Stimulated activated naive CD8-positive, alpha-beta T cell treated with anti-CD3 and anti-CD28 coated beads, Interleukin-15, amount 100 ng/mL, for 72 hours (primary cell): ENCODE measurements at places on chromosomes 4 and X.

DNA sequence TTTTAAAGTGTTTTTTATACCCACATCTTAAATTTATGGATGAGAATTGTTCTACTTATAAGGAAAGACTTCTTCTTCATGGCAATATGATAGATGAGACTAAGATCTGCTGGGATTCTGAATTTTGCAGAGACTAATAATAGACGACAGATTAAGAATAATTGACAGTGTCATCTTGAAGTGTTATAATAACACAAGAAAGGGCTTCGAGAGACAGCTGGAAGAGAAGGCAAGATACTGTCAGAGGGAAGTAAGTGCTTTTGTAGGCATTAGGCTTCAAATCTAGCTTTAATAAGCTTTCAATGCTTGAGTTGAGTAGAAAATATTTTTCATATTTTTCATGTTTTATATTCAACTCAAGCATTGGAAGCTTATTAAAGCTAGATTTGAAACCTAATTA lies 797.6 kb upstream of the PABPC4L start:
- DNase-seq = no peak

- DNase-seq = no peak
Observed at GRCh38 chrX:79368441-79368840, 1.3 kb upstream of the ITM2A start.

GRCh38 chrX:139844884-139845283 lies 88.0 kb downstream of the ATP11C start:
- DNase-seq = no peak

DNA sequence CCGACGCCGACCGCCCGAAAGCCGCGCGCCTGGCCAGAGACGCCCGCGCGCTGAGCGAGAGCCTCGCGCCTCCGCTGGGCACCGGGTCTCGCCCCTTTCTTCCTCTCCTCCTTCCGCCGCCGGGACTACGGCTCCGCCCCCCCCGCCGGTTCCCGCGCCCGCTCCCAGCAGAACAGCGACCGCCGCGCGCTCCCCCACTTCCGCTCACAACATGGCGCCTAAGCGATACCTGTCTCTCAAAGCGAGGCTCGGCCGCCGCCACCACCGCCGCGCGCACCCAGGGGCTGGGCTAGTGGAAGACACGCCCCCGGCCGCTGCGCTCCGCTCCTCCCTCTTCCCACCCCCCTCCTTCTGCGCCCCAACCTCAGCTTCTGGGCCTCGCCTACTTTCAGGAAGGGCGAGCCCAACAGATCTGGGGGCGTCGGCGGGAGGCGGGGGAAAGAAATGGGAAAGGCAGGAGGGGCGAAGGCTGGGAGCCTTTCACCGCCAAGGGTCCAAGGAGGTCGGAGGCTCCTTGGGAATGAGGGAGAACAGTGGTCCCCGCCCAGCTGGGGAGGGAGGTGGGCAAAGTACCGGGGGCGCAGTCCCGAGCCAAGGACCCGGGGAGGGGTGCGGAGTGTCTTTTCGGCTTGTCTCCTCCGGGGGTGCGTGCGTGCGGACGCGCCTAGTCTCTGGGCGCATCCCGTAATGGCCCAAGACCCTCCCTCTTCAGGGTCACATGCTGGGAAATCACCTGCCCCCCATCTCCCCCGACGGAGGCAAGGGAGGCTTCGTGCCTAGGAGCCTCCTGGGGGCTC lies at the start of gene RPS6KA3:
TSS of gene RPS6KA3 (minus strand) at position 100 of the 797 bp plus-strand sequence. CDS start 277 bp downstream, outside the sequence.
- DNase-seq = peak; percentile 91

GRCh38 chr4:29009908-29010307 lies 1710.3 kb upstream of the PCDH7 start:
- DNase-seq = no peak

- no peak for DNase-seq
Observed at GRCh38 chr4:6893449-6894085, 16.1 kb upstream of the TBC1D14 start.

DNA sequence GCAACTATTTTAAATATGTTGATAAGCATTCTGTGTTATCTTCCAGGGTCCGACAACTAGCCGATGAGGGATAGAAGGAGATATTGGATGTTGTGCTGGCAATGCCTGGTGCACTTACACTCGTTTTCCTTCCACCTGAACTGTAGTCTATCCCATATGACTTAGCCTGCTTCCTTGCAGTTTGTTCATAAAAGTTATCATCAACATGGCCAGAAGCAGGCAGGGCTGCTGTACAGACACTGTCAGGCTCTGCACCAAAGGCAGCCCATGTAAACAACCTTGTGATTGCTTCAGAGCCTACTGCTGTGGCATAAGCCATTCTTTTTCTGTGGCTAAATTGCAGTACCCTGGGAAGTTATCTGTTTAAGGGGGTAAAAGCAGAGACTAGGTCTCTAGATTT lies 1.6 kb downstream of the MAPK10 start:
- DNase-seq = no peak
